ENCODE measurements at places on chromosomes 1 and 21.

GRCh38 chr21:25857308-25858074, 122.7 kb downstream of the GABPA start:
- DNase-seq, result no peak

GRCh38 chr1:59803458-59804038, 11.2 kb upstream of the HOOK1 start:
- DNase-seq, result no peak

- DNase-seq, result no peak
Observed at GRCh38 chr1:57450981-57451380, 27.1 kb upstream of the DAB1 start.

DNA sequence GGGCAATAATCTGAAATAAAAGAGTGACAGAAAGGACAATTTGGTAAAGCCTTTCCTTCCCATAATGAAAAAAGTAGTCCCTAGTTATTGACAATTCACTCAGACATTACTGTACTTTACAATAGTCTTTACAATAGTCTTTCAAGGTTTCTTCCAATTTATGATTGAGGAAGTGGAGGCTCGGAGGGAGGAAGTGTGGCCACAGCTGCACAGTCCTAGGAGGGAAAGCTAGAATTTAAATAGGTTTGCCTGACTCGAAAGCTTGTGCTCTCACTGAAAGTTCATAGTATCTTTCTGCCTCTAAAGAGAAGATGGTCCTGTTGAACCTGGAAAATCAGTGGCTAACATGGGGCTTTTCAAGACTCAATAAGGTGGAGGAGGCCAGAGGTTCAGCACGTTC, 203.2 kb downstream of the SDCCAG8 start:
- no peak for DNase-seq

DNA sequence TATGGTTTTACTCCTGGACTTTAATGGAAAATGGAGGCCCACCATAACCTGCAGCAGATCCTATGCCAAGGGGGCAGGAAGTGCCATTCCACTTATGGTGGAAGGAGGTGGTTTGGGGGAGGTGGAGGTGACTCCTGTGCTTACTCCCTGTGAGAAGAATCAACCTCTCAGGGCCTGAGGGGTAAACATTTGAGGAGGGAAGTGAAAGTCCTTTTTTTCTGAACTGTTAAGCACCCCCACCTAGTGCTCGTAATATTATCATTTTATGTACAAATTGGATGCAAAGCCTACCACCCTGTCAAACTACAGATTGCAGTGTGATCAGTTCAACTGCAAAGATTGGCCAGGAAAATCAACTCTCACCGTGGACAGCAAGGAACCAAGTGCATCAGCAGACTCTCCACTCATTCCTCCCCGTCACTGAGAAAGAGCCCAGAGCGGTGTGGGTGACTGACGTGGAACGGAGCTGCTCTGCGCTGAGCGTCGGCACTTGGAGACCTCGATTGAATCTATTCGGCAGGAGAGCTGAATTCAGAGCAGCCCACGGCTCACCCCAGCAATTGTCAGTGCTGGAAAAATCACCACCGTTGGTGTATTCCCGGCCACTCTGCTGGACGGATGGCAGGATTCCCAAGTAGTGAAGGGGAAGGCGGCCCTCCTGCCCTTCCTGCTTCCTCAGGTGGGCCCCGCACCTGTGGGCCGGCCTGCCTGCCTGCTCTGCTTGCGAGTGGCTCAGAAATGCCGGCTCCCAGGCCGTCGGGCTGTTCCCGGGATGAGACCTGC, 46.8 kb upstream of the COX20 start:
- no peak for DNase-seq

DNA sequence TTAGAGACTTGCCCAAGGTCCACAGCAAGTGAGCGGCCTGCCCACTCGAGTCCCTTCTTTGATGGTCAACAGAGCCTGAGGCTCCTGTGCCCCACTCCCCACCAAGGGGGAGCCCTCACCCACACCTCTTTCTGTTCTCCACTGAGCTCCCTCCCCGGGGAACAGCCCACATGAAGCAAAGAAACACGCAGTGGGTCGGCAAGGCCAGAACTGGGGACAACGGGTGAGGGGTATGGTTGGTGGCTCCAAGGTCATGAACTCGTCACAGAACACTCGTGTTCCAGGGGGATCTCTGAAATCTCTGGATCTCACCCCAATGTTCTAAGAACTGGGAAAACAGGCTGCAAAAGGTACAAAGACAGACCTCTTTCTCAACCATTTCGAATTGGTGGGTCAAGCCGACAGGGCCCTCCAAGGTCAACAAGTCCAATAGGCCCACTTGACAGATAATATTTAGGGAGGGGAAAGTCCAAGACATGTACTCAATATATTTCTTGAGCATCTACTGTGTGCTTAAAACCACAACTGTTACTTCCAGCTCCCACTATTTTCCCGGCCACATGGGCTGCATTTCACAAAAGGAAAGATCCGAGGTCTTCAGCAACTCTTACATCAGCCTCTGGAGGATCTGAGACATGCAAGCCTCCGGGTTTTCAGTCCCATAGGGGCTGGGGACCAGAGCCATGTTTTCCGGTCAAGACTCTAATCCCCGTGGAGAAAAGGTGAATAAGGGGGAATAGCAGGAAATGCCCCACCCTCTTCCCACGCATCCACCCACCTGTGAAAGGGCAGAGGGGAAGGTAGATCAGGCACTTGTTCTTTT, 1.1 kb upstream of the RAP1GAP start:
- DNase-seq, result no peak

GRCh38 chr1:217389895-217390294, 241.0 kb downstream of the GPATCH2 start:
- DNase-seq, result no peak

DNA sequence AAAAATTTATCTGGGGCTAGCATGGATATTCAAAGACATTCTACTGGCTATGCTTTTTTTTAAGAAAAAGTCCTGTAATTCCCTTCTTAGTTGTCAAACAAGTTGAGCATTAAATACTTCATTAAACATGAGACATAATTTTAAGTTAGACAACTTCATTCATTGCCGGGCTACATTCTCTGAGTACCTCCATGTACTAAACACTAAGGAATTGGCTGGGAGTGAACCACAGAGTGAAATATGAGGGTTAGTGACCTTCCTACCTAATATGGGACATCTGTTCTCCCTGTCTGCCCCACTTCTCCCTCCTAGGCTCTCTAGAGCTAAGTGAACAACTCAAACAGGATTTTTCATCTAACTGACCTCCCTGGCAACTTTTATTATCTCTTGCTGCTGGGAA, 370.4 kb downstream of the VAV3 start:
- DNase-seq, result no peak

DNA sequence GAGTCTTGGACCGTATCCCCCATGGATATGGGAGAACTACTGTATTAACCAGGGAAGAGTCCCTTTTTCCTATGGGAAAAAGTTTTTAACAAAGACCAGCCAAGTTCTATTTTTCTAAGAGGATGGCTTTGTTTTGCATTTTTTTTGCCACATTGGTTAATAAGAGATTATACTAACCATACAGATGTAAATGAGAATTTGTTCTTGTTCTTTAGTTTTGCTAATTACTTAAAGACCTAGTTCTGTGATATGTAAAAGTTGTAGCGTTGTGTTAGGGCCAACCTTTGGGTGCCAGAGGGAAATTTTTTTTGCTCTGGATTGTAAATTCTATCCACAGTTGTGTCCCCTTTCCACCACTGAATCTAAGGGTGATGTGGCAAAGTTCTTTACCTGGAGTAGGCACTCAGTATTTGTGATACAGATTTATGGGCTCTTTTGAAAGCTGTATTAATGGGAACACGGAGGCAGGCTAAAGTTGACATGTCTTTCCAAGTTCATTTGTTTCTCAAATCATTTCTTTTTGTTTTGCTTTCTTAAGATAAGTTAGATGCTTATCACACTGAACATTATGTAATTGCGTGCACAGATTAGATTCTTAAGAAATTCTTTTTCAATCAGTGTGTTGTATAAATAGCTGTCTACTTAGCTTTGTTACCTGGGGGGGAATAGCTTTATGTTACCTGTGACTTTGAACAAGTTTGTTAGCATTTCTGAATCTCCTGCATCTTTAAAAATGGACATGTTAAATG, 2.9 kb downstream of the SOAT1 start:
- DNase-seq, result no peak

- DNase-seq, result no peak
Observed at GRCh38 chr1:226741009-226741408, 1.9 kb upstream of the ITPKB start.

GRCh38 chr1:119794876-119795240, 16.4 kb downstream of the REG4 start:
- DNase-seq, result no peak

DNA sequence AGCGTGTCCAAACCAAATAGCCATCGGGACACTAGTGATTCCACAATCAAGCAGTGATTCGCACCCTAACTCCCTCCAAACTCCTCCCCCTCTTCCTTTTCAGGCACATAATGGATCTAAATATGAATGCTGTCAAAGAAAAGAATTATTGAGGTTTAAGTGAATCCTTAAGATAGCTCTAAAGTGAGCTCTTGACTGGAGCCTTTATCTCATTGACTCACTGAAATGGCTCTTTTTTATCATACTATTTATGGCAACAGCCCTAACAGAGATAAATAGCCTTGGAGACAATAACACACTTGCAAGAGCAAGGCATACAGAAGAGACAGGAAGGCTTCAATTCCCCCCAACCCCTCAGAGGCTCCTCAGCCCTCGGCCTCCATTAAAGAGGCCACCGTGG, 143.3 kb downstream of the PLXNA2 start:
- DNase-seq, result no peak

DNA sequence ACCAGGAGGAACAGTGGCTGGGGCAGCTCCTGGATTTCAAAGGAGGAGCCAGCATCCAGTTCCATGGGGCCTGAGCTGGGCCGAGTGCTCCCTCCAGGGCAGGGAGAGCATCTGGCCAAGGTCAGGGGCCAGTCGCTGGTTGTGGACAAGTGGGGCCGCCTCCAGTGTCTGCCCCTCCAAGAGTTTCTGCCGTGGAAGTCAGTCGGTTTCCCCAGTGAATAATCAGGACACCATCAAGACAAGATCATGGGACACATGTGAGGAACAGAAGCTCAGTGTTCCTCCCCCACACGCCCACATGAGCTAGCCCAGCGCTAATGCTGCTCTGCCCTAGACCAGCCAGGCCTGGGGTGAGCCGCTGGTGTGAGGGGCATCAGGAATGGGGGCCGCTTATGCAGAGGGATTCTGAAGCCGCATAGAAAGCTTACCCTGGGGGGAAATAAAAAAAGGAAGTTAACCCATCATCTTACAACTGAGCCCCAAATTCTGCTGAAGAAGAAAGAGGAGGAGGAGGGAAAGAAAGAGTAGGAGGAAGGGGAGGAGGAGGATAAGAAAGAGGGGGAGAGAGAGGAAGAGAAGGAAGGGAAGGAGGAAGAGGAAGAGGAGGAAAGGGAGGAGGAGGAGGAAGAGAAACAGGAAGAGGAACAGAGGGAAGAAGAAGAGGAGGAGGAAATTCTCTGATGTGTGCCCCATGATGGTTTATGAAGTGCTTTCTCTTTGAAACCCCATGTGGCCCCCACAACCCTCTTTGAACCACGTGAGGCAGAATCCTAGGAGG, 198.4 kb downstream of the MATN1 start:
- DNase-seq, result no peak

- no peak for DNase-seq
Observed at GRCh38 chr1:77704736-77705135, 22.3 kb upstream of the ZZZ3 start.
